Hippocampal formation (tissue), 2 donors: ENCODE measurements at places on chromosomes 2 and 18.
A peak's percentile ranks its signal among the peaks of the same experiment; 100 is the strongest.

- DNase-seq, result no peak
Observed at GRCh38 chr2:63721082-63721424, 120.6 kb upstream of the UGP2 start.

- no peak for DNase-seq
Observed at GRCh38 chr2:237628247-237629187, 1.1 kb downstream of the LRRFIP1 start.

DNA sequence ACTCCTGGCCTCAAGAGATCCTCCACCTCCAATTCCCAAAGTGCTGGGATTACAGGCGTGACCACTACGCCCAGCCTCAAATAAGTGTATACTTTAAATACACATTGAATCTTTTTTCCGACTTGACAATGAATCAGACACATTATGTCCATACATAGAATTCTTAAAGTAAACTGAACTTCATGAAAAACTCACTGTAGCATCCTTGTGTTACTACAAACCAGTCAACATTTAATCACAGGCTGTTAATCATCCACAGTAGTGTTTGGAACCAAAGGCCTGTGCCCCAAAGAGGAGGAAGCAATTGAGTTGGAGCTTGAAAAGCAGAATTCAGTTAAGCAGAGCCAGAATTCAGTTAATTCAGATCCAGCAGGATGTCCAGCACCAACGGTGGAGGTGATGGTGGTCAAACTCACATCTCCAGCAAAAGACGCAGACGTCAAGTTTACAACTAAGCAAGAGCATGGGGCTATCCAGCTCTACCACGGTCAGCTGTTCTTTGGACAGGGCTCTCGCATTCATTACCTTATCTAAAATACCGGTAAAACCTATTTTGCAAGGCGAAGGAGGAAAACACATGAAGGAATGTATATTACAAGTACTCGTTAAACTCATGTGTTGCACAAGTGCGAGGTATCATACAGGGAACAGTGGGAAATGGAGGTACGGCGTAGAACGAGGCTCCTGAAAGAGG, 1.2 kb downstream of the SLC39A6 start:
- DNase-seq, result no peak

- DNase-seq, result no peak
Observed at GRCh38 chr2:137348301-137348700, 583.0 kb downstream of the THSD7B start.

DNA sequence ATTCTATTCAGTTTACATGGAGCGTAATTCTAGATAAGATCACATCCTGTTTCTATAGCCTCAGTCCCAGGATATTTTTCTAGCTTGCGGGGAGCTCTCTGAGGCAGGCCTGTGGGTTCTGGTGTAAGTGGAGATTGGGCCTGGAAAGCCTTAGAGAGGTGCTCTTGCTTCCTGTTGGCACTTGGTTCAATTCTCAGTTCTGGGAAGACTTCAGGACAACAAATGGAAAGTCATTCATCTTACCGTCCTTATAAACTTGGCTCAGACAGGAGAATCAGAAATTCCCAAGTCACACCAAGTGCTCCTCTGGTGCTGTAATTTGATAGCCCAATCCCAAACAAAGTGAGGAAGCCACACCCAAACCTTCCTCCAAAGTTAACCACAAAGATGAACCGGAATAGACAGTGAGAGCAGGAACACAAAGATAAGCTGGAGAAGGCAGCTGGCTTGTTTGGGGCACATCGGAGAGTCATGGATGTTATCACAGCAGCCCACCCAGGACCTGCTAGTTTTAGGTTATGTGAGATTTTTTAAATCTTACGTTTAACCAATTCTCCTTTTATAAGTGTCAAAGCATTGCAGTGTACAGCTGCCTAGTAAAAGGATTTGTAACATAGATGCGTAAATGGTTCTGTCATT, 144.3 kb upstream of the MAP3K20 start:
- no peak for DNase-seq

DNA sequence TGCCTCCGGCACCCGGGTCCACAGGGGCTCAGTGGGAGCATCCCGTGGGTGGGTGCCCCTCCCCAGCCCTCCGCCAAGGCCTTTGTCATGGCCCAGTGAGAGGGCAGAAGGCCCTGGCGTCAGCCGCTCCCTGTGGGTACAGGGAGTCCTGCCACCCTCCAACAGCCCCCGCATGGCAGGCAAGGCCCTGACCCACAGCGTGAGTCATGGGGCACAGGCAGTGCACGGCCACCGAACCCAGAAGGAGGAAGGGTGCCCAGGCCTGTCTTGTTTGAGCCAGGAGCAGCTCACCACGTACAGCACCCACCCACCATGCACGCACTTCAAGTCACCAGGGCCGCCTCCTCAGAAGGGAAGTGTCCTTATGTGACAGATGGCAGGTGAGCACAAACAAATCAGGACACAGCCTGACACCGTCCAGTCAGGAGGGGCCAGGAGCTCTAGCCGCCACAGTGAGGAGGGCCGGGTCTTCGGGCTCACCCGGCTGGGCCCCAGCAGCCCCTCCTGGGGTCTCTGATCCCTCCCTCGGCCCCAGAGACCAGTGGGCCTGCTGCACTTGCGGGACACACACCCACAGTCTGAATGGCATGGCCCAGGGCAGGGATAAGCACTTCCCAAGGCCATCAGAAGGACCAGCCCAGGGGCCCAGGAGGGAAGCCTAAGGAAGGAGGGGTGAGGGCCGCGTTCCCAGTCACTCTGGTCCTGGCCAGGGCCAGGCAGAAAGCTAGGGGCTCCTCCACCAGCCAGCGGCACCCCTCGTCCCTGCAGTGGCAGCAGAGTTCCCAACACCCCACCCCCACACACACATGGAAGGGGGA, 25.8 kb downstream of the BIN1 start:
- no peak for DNase-seq

GRCh38 chr18:34018336-34018735, 206.4 kb downstream of the NOL4 start:
- DNase-seq, result no peak

DNA sequence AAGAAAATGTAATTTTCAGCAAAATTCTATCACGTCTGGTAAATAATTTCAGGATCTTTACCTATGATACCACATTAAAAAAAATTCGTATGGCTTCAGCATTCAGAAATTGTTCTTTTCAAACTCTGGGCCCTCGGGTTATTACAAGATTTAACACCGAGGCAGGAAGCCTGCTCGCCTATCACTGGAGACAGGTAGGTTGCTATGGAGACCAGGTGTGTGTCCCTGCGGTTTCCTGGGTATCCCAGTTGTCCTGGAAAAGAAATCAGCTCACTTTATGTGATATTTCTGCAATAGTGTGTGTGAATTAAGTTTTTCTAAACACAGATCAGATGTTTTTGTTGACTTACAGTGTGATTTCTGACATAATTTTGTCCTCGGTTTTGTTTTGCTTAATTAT, 14.2 kb downstream of the HPCAL1 start:
- DNase-seq, result no peak

DNA sequence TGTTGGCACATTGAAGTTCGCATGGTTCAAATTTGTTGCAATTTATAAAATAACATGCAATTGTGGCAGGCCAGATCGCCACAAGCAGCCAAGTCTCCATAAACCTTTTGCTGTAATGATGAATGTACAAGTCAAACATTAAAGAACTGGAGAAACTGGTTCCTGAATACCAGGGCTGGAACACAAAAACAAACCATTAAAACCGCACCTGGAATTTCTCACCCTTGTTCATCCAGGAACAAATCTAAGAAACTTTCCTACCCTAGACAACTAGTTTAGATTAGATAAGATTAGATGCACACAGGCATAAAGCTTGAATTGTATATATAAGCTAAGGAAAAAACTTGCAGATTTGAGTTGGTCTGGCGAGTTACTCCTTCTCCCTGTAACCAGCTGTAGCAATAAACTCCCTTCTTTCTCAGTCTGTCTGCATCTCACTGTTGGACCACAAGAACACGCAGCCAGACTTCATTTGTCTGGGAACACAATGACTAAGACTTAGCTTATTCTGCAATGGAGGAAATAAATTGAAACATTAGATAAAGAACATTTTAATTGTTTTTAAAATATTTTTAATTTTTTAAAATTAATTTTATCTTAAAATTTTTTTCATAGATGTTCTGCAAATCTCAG, 1835.5 kb upstream of the LRRTM1 start:
- DNase-seq, result no peak

- DNase-seq, result peak; percentile 5
Observed at GRCh38 chr2:111702119-111702803, 181.7 kb downstream of the ANAPC1 start.

- no peak for DNase-seq
Observed at GRCh38 chr2:119486886-119487285, 37.4 kb downstream of the SCTR start.

- no peak for DNase-seq
Observed at GRCh38 chr18:79049506-79049905, 19.7 kb upstream of the ATP9B start.

DNA sequence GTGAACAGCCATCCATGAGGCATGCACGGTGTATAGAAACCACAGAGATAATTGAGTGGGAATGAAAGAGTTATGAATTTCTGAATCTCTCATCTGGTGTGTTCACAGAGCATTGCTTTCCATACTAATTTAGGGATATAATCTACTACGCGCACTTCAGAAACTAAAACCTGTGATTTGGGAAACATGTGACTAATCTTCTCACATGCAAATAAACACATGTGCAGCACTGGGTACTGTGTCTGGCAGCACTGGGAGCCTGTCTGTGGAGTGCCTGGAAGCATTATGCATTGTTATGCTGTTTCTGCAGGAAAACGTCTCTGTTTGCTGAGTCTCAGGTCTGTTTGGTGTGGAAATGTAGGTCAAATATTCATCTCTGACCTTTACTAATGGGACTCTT, 287.3 kb downstream of the CMPK2 start:
- DNase-seq, result no peak

- DNase-seq, result peak; percentile 84
Observed at GRCh38 chr2:104378853-104379374, 475.0 kb upstream of the POU3F3 start.

DNA sequence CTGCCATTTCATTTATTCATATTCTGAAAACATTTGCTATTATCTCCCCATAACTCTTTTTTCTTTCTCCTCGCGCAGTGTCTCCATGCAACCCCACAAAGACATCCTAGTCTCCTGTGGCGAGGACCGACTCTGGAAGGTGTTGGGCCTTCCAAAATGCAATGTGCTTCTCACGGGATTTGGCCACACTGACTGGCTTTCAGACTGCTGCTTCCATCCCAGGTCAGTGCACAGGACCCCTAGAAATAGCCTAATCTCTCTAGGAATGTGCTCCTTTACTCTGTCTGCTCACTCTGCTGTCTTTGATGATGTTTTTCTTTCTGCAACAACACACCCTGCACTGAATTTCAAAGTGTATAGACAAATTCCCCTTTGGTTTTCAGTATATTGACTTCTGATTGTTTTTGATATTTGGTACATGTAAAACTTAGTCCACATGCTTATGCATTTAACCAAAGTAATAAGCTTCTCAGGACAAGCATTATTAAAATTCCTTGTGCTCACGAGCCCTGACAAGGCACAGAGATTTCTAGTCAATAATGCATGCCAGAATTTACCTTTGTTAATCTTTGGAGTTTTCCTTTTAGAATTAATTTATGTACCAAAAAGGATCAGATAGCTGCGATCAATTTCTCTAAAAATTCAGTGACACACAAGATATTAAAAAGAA, 548.3 kb upstream of the VWC2L start:
- DNase-seq, result no peak

DNA sequence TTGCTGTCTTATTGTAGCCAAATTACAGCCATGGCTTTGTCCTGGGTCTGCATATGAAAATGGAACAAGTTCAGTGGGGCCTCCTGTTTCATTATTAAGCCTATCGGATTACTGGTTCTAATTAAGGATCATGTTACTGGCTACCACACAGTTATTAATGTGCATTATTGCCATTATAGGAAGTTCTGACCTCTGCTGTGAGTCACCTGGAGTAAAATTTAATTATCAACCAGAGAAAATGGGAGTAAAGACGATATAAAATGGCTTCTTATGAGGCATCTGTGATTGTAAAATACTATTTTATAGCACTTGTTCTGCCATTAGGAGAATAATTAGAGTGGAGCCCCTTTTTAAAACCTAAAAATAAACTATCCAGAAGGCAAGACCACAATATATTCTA, 143.3 kb upstream of the ITGB6 start:
- DNase-seq, result no peak

GRCh38 chr2:188969236-188969635, 4.9 kb upstream of the COL3A1 start:
- DNase-seq, result no peak

- no peak for DNase-seq
Observed at GRCh38 chr2:5077479-5078089, 614.6 kb upstream of the SOX11 start.

DNA sequence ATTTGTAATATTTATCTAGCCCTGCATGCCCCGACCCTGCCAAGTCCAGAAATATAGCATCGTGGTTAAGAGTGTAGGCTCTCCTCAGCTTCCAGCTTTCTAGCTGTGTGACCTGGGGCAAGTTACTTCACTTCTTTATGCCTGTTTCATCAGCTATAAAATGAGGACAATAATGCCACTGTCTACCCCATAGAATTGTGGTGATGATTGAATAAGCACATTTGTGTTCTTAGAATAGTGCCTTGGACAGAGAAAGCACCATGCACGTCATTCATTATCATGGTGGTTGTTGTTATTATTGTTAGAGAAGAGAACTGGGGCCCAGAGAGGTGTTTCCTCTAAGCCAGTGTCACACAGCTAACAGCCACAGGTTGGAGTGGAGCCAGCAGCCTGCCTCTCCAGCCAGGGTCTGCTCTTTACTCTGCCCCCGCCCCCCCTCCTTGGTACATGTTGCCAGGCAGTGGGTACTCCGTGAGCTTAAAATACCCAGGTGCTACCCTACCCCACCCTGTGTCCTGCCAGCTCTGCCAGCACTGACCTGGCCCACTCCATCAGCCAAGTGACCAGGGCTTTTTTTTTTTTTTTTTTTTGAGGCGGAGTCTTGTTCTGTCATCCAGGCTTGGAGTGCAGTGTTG, 202.1 kb downstream of the CTIF start:
- no peak for DNase-seq

DNA sequence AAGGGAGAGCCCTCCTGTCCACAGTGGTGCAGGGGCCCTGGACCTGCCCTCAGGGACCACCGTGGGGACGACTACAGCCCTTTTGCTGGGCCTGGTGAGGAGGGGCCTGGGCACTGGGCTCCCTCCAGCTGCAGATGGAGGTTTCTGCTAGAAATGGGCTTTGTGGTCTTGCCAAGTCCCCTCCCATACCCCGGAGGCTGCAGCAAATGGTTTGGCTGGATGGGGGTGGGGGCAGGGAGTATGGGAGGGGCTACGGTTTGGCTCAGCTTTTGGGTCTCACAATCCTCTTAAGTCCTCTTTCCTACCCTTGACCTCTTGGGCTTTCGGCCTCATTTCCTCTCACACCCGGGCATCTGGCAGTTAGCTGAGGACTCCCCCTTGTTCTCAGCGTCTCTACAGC, 21.7 kb downstream of the TET3 start:
- DNase-seq, result peak; percentile 41

- no peak for DNase-seq
Observed at GRCh38 chr2:86297382-86298147, 39.9 kb downstream of the REEP1 start.

- no peak for DNase-seq
Observed at GRCh38 chr2:142165790-142166189, 35.0 kb upstream of the LRP1B start.

- DNase-seq, result no peak
Observed at GRCh38 chr2:23376972-23377371, 8.0 kb upstream of the KLHL29 start.
